NCI-H2029 (cell line): ENCODE measurements at places on chromosomes 5 and 9.
A peak's percentile ranks its signal among the peaks of the same experiment; 100 is the strongest.

DNA sequence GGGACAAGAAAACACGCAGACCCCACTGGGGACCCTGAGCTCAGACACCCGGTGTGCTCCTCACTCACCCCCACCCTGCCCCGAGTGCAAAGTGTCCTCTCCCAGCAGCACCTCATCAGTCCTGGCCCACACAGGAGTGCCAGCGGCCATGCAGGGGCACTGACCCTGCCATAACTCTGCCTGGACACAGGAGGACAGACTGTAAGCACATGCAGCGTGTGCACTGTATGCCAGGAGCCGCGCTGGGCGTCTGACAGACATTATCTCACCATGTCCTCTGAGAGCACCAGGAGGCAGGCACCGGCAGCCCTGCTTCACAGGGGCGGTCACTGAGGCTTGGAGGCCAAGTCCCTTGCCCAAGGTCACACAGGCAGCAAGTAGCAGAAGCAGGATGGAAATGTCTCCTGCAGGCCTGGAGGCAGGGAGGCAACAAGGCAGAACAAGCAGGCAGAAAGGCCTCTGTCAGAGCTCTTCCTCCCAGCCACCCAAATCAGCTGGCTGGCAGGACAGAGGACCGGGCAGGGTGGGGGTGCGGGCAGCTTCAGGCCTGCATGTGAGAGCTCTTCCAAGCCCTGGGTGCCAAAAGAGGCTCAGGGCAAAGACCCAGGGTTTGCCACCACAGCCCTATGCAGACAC is 8.4 kb downstream of the EEIG1 start:
- no peak for DNase-seq

GRCh38 chr5:98936948-98937715 is 8.3 kb upstream of the CHD1 start:
- DNase-seq, result no peak

DNA sequence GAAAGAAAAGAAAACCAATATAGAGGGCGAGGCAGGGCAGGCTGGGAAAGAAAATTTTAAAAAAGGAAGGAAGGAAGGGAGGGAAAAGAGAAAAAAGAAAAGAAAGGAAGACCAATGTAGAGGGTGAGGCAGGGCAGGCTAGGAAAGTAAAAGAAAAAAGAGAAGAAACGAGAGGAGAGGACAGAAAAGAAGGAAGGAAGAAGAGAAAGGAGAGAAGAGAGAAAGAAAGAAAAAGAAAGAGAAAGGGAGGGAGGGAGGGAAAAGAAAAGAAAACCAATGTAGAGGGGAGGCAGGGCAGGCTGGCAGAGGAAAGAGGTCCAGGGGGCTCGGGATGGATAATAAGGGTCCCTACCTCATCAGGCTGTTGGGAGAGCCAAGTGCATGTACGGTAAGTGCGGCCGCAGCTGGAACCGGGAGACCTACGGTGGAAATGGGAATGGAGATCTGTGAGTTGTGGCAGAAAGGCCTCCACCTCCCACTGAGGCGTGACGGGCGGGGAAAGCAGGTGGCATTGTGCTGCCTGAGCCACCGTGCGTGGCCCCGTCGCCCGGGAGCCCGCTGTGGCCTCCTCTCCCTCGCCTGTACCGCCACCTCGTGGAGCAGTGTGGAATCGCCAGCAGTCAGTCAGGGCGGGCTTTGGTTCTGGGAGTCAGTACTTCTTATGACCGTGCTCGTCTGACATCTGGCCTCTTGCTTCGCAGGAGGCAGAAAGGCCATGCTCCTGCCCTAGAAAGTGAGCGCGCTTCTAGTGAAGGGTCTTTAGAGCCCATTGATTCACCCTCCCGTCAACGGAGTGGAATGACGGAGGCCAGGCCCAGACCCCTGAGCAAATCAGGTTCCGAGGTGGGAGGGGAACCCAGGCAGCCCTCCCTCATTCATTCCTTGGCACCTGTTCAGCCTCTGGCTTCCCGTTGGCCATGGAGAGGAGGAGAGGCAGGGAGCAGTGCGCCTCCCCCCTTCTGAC is 10.4 kb upstream of the NHP2 start:
- peak; percentile 88 for DNase-seq

- DNase-seq, result no peak
Observed at GRCh38 chr5:153752890-153753289, 262.4 kb downstream of the GRIA1 start.

GRCh38 chr5:4882186-4882585 is 257.9 kb upstream of the ADAMTS16 start:
- no peak for DNase-seq

DNA sequence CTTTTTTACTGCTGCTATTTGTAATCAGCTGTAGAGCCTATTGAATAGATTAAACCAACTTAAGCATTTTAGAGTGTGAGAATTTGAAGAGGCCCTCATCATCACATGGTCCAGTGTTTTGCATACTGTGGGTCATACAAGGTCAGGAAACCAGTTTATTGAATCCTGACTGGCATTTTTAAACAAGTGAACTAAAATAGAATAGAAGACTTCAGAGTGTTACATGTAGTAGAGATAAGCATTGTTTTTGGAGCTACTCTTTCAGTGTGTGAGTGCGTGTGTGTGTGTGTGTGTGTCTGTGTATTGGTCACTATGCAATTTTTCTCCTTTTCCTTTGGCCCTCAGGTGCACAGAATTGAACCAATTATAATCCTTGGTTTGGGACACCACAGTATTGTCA is 114.4 kb downstream of the SLC28A3 start:
- no peak for DNase-seq

- no peak for DNase-seq
Observed at GRCh38 chr9:114484215-114484853, 20.9 kb downstream of the WHRN start.

DNA sequence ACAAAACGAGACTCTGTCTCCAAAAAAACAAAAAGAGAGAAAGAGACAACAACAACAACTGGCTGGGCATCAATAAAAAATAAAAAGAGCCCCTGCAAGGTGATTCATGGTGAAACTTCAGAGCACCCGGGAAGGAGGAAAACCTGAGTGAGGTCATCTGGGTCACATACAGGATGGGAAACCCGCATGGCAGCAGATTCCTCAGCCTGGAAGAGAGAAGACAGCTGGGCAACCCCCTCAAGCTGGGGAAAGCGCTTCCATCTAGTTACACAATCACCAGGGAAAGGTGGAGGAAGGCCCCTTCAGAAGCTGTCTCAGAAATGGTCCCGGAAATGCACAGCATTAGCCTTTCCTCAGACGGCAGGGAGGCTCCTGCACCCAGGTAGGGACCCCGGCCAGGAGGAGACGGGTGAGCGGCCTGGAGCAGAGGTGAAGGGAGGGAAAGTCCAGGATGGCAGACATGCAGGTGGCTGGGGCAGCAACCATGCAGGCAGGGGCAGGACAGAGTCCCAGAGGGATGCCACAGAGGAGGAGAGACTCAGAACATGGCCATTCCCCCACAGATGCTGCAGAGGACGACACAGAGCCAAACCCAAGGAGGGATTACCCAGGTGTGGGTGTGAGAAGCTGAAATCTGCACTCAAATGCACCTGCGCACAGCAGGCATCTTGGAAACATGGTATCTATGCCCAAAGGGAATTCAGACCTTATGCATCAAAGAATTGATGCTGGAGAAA is 29.4 kb downstream of the CAMSAP1 start:
- DNase-seq, result no peak

DNA sequence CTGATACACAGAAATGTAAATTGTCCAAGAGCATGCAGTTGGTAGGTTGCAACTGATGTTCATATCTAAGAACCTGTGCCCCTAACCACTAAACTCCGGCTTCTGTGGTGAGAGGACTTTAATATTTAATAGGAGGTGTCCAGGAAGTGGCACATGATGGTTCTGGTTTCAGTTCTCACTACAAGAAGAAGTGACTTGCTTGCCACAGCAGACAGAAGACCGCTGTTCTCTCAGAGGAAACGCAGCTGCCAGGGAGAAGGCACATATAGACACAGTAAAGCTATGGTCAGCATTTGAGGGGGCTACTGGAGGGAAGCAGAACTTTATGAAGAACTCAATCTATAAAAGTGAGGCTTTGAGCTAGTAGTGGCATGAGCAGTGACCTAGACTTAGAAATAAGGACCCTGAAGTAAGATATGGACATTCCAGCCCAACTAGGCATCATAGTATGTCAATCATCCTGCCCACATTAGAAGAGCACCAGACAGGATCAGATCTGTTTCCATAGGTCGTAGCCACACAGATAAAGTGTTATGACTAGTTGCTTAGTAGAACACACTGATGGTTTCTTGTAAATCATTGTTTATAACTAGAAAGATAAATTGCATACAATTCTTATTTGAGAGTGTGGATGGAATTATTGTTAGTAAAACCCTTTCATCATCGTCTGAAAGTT is 36.4 kb upstream of the DAB2 start:
- no peak for DNase-seq

GRCh38 chr5:156420665-156421064 is 93.7 kb downstream of the SGCD start:
- no peak for DNase-seq

DNA sequence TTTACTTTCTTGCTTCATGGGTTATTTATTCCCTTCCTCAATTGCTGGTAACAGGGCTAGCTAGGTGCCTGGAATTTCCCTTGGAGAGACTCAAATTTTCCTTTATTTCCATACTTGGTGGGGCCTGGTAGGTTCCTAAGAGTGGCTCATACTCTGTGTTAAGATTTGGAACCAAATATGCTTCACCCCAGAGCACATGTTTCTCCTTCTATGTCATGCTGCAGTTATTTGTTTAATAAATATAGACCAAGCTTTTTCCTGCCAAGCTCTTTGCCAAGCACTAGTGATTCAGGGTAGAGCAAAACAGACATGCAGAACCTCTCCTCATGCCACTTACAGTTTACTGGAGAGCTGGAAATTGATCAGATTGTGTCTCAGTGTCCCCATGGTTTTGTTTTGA is 290.3 kb upstream of the SGCD start:
- DNase-seq, result no peak

- DNase-seq, result no peak
Observed at GRCh38 chr9:7316166-7316795, 483.3 kb downstream of the DMAC1 start.

DNA sequence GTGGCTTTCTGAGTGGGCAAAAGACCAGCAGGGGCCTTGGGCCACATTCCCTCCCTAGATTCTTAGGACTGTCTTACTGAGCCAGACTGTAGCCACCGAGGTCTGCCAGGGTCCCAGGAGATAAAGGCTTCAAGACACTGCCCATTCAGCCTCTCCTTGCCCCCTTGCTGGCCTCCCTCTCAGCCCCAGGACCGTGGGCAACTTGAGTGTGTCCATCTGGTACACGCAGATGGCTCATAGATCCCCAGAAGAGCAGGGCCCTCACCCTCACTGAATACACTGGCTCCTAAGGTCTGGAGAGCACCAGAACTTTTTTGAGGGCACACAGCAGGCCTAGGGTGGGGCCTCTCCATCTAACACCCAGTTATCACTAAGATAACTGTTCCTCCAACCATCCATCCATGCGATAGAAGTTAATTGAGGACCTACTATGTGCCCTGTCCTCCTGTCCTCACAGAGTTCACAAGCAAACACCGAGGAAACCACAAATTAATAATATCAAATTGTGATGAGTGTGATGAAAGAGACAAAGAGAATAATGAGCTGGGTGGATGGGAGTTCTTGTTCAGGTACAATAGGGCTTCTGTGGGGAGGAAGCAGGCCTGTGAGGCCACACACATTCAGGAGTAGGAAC is 4.9 kb upstream of the PDGFRB start:
- no peak for DNase-seq

DNA sequence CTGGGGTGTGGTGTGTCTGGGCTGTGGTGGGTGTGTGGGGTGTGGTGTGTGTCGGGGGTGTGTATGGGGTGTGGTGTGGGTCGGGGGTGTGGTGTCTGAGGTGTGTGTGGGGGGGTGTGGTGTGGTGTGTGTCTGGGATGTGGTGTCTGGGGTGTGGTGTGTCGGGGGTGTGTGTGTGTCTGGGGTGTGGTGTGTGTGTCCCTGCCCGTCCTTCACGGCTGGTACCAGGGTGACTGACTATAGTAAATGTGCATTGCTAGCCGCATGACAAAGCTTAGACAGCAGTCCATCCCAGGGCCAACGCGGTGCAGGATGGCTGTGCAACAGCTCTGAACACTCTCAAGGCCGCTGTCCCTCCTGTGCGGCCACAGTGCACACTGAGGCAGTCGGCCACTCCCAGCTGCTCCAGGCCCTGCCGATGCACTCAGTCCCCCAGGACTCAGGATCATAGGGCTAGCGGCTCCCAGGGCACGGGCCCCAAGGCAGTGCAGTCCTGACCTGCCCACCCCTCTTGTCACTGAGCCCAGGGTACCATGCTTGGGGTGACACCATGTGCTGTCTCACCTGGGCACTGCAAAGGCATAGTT is 54.0 kb downstream of the SECISBP2 start:
- no peak for DNase-seq

GRCh38 chr9:72554221-72554641 is 32.8 kb downstream of the TMC1 start:
- no peak for DNase-seq

GRCh38 chr9:124654431-124654830 is 116.7 kb downstream of the NR6A1 start:
- DNase-seq, result no peak

- DNase-seq, result no peak
Observed at GRCh38 chr5:42360616-42361314, 62.5 kb upstream of the GHR start.

DNA sequence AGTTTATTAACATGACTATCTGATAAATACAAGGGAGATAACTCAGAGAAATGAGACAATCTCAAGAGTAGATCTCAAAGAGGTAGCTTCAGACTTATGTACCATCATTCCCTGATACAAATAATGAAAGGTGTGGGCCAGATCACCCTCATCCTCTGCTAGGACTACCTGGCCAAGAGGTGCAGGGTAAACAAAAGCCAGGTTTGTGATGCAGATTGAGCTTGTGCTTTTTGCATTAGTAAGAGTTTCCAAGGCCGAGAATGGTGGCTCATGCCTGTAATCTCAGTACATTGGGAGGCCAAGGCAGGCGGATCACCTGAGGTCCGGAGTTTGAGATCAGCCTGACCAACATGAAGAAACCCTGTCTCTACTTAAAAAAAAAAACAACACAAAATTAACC is 8.9 kb upstream of the SPIN1 start:
- no peak for DNase-seq
